ENCODE measurements at places on chromosomes 2 and 18. TPM values are rescaled to one million over a fixed set of nuclear protein-coding genes. Genes with fewer than 3 reads are reported as not detected.

- no peak for DNase-seq
These were observed 42.7 kb downstream of the SH3RF3 start for GRCh38 chr2:109171444-109172334.

The FBLN7 gene
- polyA plus RNA-seq, result 26.9 TPM

The PNKD gene
- polyA plus RNA-seq, result 127 TPM

- no peak for DNase-seq
These were observed 228.6 kb downstream of the SATB2 start for GRCh38 chr2:199228887-199229819.

The RNU2-63P gene
- polyA plus RNA-seq, result not detected

The CRYGC gene
- not detected for polyA plus RNA-seq

GRCh38 chr2:219350215-219350614, 17.7 kb upstream of the RESP18 start:
- no peak for DNase-seq

The IWS1 gene
- 70.2 TPM for polyA plus RNA-seq

GRCh38 chr18:36284671-36285295, 12.7 kb upstream of the FHOD3 start:
- DNase-seq, result no peak

DNA sequence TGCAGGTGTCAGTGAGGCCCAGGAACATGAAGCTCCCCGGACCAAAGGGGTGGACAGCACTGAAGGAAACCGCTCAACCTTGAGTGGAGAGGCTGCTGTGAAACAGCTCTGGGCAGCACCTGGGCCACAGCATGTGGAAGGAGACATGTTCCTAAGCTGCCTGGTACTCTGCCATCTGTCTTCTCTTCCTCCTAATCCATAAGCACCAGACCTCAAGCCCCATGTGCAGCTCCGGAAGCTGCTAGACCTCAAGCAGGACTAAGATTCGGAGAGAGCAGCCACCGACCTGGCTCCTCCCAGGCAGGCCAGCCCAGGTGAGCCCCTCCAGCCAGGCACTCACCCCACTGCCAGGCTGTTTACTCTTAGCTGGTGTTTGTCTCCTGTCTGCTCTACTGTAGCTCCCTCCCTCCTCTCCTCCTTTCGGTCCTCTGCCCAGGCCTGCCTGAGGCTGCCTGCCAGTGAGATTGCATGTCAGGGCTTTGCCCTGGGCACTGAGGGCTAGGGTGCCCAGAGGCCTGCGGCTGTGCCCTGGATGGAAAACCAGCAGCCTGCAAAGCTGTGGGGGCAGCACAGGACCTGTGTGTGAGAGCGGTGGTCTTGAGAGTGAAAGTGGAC, 53.7 kb downstream of the BCL11A start:
- no peak for DNase-seq

DNA sequence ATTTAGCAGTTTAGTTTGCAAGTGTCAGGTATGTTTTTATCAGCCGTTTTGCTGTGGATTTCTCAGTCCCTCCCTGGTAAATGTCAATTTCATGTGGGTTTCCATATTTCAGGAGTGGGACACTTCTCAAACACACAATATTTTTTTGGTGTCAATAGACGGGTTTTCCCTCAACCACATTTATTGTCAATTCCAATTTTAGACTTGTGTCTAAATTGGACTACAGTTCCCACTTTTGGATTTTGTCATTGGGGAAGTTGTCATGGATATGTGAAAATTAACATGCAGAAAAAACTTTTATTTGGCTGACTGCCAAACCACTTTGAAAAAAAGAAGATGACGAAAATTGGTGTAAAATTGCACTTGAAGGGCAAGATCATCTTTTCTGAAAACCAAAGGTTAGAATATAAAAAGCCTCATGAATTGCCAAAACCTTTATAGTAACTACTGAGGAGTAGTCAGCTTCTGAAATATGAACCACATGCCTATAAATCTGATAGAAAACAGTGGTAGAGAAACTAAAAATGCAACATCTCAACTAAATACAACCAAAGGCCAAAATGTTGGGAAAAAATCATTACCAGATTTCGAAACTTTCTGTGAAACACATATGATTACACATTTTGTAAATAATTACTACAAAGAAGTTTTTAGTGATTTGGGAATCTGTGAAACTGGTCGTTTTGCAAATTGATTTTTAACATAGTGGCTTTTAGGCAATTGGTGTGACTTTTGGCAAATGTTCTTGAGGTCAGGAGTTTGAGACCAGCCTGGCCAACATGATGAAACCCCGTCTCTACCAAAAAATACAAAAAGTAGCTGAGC, 106.4 kb downstream of the BCL2L11 start:
- no peak for DNase-seq

- DNase-seq, result no peak
These were observed 13.3 kb upstream of the CYRIA start for GRCh38 chr2:16678964-16679363.

DNA sequence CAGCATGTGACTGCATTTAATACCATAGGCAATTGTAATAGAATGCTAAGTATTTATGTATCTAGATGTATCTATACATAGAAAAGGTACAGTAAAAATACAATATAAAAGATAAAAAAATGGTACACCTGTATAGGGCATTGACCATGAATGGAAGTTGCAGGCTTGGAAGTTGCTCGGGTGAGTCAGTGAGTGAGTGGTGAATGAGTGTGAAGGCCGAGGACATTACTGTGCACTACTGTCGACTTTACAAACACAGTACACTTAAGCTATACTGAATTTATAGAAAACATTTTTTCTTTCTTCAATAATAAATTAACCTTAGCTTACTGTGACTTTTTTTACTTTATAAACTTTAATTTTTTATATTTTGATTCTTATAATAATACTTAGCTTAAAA, 8.9 kb downstream of the DIS3L2 start:
- DNase-seq, result no peak

DNA sequence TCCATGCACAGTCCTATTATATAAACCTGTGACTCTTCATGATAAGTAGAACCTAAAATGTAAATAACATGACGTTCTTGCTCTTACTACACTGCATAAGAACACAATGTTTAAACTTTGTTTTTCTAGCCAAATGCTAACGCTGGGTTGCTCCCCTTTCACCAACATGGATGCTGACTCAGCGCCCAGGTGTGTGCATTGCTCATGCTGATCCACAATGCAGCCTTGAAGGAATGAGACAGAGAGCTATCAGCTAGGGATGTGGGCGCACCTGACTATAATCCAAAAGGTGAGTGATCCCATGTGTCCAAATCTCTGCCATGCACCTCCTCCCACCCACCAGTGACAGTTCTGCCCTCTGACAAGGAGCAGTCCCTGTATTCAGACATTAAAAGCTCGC, 235.0 kb downstream of the IRS1 start:
- no peak for DNase-seq

- no peak for DNase-seq
These were observed 252.5 kb upstream of the TANK start for GRCh38 chr2:160907738-160908137.

- no peak for DNase-seq
These were observed 56.6 kb downstream of the INHBB start for GRCh38 chr2:120402508-120402907.

The ZDBF2 gene
- polyA plus RNA-seq, result 11.8 TPM

GRCh38 chr2:2587354-2587753, 256.3 kb upstream of the MYT1L start:
- no peak for DNase-seq

DNA sequence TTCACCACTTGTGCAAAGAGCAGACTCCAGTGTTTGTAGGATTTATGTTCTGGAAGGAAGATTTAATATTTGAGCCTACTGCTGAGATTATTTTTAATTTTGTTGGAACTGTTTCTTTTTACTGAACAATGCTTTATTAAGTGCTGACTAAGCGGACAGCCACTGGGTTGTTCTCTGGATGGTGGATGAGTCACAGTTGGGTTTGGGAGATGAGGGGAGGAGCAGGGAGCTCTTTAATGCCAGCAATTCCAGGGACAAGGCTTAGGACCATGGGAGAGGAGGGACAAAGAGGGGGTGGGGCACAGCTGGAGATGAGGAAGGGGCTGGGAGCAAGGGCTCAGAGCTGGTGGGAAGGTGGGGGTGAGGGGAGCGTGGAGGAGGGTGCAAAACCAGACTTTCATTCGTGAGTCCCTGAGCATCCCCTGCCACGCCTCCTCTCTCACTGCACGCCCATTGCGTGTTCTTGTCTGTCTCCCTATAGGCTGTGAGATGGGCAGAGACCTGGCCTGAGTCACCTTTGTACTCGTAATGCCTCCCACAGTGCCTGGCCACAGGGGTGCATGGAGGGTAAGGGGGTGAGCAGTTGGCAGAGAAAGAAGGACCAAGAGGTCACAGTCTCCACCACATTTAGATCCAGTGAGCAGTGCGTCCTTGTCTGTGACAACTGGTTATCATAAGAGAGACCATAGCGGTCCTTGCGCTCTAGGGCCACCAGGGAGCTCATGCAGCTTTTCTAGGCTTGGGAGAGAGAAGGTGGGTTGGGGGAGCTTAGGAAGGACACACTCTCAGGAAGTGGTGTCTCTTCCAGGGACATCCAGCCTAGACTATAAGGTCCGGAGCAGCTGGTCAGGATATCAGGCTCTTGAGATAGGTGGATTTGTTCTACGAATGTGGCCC, 18.4 kb downstream of the SLC4A3 start:
- no peak for DNase-seq

The PAPOLG gene
- 24.0 TPM for polyA plus RNA-seq

DNA sequence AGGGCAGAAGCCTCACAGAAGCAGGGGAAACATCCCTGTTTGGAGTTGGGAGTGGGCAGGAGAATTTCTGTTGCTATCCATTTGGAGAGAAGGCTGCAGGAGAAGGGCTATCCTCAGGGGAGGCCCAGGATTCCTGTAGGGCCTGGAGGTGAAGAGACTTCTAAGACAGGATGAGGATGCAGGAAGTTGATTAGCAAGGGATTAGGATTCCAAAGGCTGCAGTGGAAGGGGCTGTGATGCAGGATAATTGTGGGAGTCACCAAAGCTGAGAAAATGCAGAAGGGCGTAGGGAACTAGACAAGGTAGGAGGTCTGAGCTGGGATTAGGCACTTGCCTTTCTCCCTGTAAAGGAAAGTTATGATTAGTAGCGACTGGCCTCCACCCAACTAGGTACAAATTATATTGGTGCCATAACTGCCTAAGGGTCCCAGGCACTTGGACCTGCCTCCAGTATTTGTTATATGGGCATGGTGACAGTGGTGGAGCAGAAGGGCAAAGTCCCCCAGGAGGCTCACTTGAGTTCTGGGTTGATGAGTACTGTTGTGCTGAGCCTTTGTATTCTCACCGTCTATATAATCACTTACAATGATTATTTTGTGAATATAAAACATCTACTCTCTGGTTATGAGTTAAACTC, 96.4 kb upstream of the MSTN start:
- no peak for DNase-seq

The POMC gene
- polyA plus RNA-seq, result 4.9 TPM

GRCh38 chr2:3105814-3106569, 271.6 kb downstream of the EIPR1 start:
- no peak for DNase-seq

The MOGAT1 gene
- not detected for polyA plus RNA-seq

The KCNIP3 gene
- polyA plus RNA-seq, result 8.7 TPM

The CRYBA2 gene
- polyA plus RNA-seq, result not detected

The VWA3B gene
- polyA plus RNA-seq, result 0.85 TPM

DNA sequence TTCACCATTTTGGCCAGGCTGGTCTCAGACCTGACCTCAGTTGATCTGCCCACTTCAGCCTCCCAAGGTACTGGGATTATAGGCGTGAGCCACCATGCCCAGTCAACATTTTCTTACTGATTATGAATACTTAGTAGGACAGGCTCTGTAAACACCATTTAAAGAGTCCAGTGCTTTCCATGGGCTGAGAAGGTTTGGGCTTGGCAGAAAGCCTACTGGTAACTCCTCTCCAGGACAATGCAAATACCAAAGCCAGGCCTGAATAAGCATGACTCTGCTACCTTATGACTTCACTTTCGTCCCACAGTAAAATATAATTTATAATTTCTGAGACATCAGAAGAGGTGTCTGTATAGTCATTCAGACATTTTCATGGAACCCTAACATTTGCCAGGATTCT, 60.2 kb upstream of the FAM117B start:
- DNase-seq, result no peak

DNA sequence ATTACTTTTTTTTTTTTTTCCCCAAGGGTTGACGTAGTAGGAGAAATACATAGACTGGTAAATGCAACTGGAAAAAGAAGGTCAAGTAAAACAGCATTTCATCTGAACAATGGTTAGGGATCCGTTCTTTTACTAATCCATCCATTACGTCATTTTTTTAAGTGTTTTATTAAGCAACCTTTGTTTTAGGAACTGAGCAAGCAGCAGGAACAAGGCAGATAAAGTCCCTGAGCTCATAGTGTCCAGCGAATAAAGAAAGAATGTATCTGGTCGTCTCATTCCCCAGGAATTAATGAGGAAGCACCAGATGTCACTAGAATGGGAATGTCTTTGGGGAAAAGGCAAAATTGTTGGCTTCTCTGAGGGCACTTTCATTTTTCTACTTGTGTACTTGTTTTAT, 842.4 kb downstream of the TDRD15 start:
- DNase-seq, result no peak

- no peak for DNase-seq
These were observed 3.3 kb downstream of the SLC9A2 start for GRCh38 chr2:102622646-102623045.

- no peak for DNase-seq
These were observed 77.8 kb upstream of the SETBP1 start for GRCh38 chr18:44602845-44603244.

DNA sequence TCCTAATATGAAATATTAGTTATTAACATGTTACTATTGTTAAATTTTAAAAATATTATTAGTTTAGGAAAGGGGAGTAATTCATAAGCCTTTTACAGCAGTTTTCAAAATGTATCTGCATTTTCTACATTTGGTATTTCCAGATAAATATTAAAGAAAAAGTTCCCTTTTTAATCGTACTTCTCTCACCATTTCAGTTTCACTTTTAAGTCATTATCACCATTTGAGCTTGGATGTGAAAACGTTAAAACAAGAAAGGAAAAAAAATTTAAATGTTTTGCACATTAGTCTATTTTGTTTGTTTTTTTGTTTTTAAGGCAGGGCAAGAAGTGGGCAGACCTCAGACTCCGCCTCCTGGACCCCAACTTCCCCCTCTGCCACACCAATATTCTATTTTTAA, 3.3 kb upstream of the SRSF7 start:
- no peak for DNase-seq

The POTEC gene
- 0.03 TPM for polyA plus RNA-seq

DNA sequence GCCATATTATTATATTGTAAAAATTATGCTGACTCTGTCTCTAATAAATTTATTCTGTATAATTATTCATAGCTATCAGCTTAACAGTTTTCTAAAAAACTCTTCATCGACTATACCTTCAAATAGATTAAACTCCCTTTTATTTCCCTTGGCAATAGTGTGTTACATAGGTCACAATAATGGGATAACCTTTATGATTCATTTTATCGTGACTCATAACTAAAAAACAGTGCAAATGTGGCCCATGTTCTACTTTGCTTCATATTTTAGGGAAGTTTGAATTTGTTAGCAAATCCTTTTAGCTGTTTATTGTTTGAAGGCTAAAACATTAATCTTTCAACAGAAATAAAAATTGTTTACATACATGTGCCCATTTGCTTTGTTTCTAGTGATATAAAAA, 783.2 kb upstream of the CDH2 start:
- DNase-seq, result no peak

- DNase-seq, result no peak
These were observed 125.6 kb downstream of the PLB1 start for GRCh38 chr2:28621172-28622100.

The CTNNA2 gene
- 23.1 TPM for polyA plus RNA-seq

Data from left renal pelvis (tissue), 4 donors.